ENCODE measurements at places on chromosomes 5 and 9.

GRCh38 chr5:78799266-78800017 lies 150.9 kb upstream of the LHFPL2 start:
- DNase-seq: no peak

GRCh38 chr5:179486596-179487051 lies 63.7 kb upstream of the RUFY1 start:
- no peak for DNase-seq

DNA sequence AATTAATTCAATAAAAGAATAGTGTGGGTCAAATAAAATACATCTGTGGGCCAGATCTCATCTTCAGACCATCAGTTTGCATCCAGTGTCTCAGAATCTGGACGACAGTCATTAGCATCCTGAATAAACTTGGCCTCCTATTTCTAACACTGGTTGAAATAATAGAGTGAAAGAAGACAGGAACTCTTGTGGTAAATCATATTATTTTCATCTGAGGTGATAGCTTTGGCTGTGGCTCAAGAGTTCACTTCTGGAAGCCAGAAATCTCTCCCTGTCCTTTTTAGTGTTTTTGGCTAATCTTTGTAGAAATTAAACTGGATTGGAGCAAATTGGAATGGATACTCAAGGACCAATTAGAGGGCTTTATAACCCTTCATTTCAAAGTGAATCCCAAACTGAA lies 63.4 kb upstream of the HMHB1 start:
- DNase-seq: no peak

DNA sequence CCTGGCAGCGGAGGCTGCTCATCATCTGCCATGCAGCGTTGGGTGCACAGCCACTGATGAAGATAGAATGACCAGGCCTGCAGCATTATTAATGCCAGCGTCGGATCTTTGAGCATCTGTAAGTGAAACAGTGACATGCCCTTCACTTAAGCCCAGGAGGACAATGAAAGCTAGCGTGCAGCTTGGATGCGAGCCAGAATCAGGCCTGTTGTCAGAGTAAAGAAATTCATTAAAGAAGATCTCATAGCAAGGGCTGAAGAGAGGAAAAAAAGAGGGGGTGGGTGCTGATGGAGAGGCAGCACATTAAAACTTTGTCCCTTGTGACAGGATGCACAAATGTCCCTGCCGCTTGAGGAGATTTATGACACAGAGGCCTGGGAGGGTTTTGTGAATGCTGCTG lies 186.1 kb upstream of the MAST4 start:
- no peak for DNase-seq

DNA sequence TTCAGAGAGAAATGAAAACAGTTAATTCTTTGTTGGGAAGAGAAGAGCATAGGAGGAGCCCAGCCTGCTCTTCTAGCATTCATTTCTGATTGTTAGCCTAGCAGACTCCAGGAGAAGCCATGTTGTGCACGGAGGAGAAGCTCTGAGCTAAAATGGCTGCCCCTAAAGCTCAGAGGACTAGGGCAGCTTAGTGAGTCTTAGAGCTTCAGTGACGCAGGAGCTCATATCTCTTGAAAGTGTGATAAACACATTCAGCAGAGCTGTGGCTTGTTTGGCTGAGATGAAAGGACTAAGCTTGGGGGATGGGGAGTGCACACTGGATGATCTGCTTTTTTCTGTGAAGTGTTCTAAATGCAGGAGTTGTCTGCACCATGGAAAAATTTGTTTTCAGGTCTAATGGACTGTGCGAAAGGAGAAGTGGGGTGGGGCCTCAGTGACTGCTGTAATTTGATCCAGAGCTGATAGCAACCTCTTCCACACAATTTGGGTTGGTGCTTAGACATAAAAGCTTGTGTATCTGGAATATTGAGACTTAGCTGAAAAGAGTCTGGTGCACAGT lies 58.5 kb downstream of the ZNF462 start:
- no peak for DNase-seq

DNA sequence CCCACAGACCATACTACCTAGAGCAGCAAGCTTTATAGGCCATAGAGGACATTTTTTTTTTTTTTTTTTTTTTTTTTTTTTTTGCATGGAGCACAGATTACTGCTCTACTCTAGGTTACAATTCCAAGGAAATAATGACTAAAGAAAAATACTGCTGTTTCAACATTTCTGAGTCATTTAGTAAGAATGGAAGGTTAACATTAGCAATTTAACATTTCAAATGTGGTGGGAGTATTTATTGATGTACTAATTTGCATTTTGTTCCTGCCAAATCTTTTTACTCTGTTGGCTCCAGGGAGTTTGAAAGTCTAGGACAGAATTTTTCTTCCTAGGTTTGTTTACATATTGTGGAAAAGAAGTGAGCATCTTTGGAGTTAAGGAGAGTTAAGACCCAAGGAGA lies 142.1 kb upstream of the CCDC152 start:
- DNase-seq: no peak

GRCh38 chr9:26561928-26562327 lies 330.7 kb downstream of the CAAP1 start:
- DNase-seq: no peak

- no peak for DNase-seq
Measured at GRCh38 chr5:179375831-179376365, 30.6 kb upstream of the ADAMTS2 start.

DNA sequence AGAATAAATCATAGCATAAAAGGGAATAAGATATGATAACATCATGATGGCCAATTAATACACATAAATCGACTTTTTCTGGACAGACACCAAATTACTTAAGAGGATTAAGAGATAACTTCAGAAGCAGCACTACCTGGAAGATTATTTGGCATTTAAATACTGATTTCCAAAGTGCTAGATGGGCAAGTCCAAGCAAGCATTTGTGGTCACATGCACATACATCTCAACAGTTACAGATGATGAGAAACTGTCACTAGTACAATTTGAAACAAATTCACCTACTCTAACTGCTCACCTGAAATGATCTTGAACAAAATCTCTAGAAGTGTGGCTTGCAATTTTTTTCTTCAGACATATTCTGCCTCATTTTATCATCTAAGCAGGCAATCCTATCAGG lies 26.8 kb upstream of the RASGEF1C start:
- DNase-seq: no peak

GRCh38 chr5:17069995-17070511 lies 134.0 kb upstream of the MYO10 start:
- DNase-seq: no peak

DNA sequence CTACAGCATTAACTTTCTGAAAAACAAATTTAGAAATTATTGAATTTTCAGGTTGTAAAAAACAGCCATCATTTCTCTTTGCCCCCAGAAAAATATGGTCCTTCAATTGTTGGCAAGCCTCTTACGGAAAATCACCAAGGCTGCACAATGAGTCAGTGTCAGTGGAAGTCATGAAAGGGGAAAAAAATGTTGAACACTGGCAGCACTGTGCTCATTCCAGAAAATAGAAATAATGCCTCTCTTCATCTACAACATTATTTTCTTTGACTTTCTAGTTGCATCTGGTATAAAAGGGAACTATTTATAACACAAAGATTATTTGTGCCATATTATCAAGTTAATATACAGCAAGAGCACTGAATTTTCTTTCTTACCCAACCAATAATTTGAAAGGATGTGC lies 26.7 kb upstream of the STK32A start:
- no peak for DNase-seq

DNA sequence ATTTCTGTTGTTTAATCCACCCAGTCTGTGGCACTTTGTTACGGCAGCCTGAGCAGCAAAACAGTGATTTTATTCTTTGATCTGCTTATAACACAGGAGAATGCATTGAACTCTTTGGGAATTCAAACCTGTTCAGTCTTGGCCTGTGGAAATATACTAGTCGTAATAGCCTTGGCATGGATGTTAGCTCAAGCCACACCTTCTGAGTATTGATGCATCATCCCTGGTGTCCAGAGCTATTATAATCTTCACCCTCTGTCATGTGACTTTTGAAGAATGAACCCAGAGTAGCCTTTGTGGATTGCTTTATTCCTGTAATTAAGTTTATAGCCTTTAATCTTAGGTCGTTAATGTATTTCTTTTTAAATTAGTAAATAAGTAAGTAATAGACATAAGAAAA lies 50.8 kb upstream of the TEX48 start:
- no peak for DNase-seq

DNA sequence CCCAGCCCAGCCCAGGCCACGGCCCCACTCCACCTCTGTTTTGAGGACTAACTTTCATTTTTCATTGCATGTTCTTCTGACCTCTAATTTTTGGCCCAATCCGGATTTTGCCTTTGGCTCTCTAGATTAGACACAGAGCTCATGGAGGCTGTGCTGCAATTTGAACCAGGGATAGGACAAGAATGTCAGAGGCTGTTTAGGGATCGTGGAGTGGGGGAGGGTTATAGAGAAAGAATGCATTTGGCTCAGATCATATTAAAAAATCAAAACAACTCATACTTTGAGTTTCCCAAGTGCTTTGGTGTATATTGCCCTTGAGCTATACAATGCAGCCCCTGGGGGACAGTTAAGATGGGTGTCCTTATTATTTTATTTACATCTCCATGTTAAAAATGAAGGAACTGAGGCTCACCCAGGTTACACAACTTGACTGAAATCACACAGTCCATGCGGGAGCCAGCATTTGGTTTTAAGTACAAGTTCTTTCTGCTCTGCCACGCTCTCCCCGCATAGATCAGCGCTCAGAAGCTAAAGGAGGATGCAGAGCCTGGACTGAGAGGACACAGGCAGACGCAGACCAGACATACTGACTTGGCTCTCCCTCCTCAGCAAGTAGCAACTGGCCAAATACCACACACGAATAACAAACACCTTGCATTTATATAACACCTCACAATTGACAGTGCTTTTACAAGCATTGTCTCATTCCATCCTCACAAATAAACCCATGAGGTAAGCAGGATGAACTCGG lies 126.4 kb upstream of the RAI14 start:
- DNase-seq: no peak

- no peak for DNase-seq
Measured at GRCh38 chr5:76737846-76738245, 21.9 kb downstream of the F2R start.

DNA sequence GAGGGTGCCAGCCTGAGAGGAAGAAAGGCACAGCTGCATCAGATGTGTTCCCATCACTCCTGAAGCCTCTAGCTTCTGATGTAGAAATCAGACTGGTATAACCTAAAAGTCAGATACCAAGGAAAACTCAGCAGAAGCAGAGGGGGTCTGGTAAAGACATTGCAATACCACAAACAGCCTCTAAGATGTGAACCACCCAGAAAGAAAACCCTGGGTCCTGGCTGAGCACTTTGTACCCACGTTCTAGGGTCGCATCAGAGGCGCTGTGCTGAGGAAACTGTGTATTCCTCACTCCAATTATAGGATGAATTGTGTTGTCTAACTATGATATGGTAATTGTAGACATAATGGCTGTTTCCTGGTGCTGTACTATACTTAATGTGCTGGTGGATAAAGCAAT lies 275.6 kb downstream of the IRX2 start:
- DNase-seq: no peak

DNA sequence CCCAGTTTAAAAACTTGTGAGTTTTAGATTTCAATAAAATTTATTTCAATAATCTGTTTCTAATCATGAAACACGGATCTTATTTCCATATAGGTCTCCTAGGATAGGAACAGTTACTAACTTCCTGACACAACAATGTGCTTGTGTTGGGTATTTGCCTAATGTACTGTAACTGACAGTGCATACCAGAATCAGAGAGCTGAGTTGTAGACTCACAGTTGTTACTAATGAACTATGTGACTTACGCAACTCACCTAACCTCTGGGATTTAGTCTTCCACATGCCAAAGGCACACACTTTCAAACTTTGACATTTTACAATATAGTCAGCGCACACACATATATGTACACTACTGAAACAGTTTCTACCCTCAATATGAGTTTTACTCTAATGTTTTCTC lies 77.7 kb downstream of the HOMER1 start:
- no peak for DNase-seq

GRCh38 chr9:15205632-15206420 lies 101.2 kb downstream of the TTC39B start:
- DNase-seq: no peak

- DNase-seq: no peak
Measured at GRCh38 chr9:13118313-13118712, 161.2 kb downstream of the MPDZ start.

- DNase-seq: no peak
Measured at GRCh38 chr5:107011605-107012004, 659.1 kb downstream of the EFNA5 start.

DNA sequence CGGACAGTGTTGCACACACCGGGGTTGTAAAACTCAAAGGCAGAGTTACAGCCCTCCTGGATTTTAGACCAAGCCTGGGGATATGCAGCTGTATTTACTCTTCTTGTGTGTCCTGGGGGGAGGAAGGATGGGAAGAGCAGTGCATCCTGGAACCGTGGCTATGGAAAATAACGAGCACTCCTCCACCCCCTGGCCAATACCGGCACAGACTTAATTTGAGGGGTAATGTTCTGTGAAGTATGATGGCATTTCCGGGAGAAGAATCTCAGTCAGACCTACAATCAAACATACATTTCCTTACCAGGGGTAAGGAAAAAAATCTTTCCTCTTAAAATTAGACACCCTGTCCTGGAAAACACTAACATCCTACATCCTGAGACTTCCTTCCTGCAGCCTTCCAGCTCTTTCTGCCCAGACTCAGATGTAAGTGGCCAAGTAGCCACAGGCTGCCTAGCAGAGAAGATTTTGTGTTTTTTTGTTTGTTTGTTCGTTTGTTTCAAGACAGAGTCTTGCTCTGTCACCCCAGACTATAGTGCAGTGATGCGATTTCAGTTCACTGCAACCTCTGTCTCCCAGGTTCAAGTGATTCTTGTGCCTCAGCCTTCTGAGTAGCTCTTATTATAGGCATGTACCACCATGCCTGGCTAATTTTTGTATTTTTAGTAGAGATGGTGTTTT lies 11.0 kb upstream of the ERMP1 start:
- DNase-seq: no peak

DNA sequence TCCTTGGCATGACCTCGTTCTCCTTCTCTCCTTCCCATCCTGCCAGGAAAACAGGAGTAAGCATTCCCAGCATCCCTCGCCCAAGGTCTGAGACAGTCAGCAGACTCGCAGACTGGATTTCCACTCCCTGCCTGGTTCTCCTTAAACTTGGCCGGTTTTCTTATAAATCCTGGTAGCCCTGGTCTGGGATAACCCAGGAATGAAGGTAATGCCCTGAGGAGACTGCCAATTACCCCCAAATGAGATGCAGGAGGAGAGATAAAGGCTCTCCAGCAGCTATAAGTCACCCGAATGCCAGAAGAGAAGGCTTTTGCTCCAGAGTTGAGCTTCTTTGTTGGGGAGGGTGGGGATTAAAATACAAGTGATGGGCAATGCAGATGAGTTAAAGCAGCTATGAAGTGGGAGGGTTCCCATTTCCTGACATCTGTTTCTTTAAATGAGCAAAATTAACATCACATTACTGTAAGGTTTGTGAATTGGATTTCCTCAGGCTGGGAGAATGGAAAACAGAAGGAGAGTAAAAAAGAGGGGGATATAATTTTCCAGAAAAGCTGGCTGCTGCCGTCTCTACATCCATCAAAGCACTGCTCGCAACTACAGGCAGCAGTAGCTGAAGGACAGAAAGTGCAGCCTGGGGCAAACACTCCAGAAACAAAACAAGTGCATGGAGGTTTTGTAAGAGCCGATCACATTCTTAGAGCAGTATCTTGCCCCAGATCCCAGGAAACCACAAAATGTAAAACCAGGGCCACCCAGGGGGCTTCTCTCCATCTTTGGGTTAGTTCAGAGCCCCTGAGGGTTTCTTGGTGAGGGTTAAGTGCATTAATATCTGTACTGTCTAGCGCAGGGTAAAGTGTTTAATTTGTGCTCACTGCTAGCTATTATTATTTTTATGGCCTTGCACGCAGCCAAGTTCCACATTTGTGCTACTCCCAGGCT lies 177.6 kb upstream of the PANK3 start:
- no peak for DNase-seq

GRCh38 chr5:143019614-143020515 lies 249.7 kb downstream of the ARHGAP26 start:
- DNase-seq: no peak
